Activated CD4-positive, alpha-beta memory T cell treated with anti-CD3 and anti-CD28 coated beads, Interleukin-2, amount 10 ng/mL, durations not matched to agents 7 days and 5 days (primary cell): ENCODE measurements at places on chromosomes 3 and 15. TPM values are rescaled to one million over a fixed set of nuclear protein-coding genes. Genes with fewer than 3 reads are reported as not detected.

Gene IQSEC1
- total RNA-seq = 99.8 TPM

Gene TRH
- total RNA-seq = not detected

- no peak for DNase-seq
- no peaks in the 10 kb centered on the region for H3K27me3 ChIP-seq
- H3K27ac ChIP-seq = no peak overlapping the region
- no peak overlapping the region for H3K4me3 ChIP-seq
These were observed 187.5 kb downstream of the NAALADL2 start for GRCh38 chr3:175046601-175047000.

- no peaks in the 10 kb centered on the region for H3K27me3 ChIP-seq
- H3K4me1 ChIP-seq = no peaks in the 10 kb centered on the region
- DNase-seq = no peak
- H3K4me3 ChIP-seq = no peak overlapping the region
- no peak overlapping the region for H3K27ac ChIP-seq
- no peaks in the 10 kb centered on the region for H3K36me3 ChIP-seq
These were observed 55.2 kb upstream of the SMAD6 start for GRCh38 chr15:66646799-66647198.

DNA sequence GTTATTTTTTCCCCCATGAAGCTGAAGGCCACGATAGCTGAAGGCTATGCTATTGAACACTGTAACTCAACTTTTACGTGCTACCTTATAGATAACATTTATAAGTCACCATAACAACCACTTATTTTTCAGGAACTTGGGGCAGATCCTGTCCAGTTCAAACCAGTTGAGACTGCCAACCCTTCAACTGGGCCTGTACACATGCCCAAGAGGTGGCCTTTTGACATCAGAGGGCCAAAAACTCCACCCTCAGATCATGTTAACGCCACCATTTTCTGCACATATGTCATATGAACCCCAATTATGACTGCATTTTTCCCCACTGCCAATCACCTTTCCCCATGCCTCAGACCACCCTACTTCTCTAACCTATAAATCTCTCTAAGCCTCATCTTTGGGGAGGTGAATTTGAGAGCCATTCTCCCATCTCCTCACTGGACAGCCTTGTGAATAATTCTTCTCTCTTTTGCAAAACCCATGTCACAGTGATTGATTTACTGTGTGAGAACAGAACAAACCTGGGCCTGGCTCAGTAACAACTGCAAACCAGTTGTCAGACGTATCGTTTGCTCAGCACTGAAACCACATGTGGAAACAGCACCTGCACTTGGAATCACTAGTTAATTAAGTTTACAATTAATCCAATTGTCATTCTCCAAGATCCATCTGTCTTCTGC lies 42.5 kb downstream of the ZNF445 start:
- H3K27ac ChIP-seq = no peak overlapping the region
- peaks cover 9% of the 10 kb centered on the region for H3K4me1 ChIP-seq
- H3K27me3 ChIP-seq = no peaks in the 10 kb centered on the region
- DNase-seq = no peak
- H3K4me3 ChIP-seq = no peak overlapping the region
- peaks cover 12% of the 10 kb centered on the region for H3K36me3 ChIP-seq

DNA sequence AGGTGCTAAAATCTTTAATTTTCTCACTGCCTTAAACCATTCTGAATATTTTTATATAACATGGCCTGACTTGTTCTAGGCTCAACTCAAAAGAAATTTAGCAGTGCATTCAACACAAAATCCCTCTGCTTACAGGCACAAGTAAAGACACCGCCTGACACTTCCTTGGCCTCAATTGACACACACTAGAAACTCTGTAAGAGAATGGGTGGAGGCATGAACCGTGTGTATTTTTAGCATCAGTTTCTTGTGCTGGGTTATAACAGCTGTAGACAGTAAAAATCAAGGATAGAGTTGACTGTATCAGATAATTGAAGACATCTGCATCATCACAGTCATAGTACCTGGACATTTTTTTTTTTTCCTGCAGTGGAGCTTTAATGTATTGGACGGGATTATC lies 54.3 kb downstream of the SLC9A9 start:
- DNase-seq = no peak
- peaks cover 25% of the 10 kb centered on the region for H3K36me3 ChIP-seq
- no peak overlapping the region for H3K27ac ChIP-seq
- no peaks in the 10 kb centered on the region for H3K27me3 ChIP-seq
- no peak overlapping the region for H3K4me3 ChIP-seq
- H3K4me1 ChIP-seq = no peaks in the 10 kb centered on the region

Gene HMCES
- total RNA-seq = 50.1 TPM

DNA sequence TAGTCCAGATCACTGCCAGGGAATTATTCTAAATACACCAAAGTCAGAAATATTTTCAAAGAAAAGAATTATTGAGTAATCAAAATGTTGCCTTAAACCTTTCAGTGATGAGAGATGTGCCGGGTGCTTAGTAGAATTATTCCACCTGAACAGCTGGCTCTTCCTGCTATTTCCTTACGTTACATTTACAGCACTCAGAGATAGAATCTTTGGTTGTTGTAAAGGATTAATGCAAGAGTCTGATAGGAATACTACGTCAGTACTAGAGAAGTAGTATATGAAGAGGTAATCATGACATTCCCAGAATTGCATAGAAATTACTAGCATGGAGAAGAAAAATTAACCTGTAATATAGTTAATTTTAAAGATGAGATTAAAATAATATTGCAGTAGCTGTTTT lies 50.9 kb upstream of the ZDHHC23 start:
- H3K27ac ChIP-seq = no peak overlapping the region
- DNase-seq = no peak
- peaks cover 6% of the 10 kb centered on the region for H3K4me1 ChIP-seq
- no peak overlapping the region for H3K4me3 ChIP-seq
- H3K36me3 ChIP-seq = no peaks in the 10 kb centered on the region

Gene PDE12
- total RNA-seq = 27.7 TPM

Gene SRPRB
- 44.5 TPM for total RNA-seq

- no peaks in the 10 kb centered on the region for H3K27me3 ChIP-seq
- no peak overlapping the region for H3K27ac ChIP-seq
- H3K4me3 ChIP-seq = no peak overlapping the region
- H3K4me1 ChIP-seq = peaks cover 2% of the 10 kb centered on the region
- H3K36me3 ChIP-seq = peaks cover 56% of the 10 kb centered on the region
- no peak for DNase-seq
These were observed 18.6 kb upstream of the C15orf40 start for GRCh38 chr15:83030021-83030420.

DNA sequence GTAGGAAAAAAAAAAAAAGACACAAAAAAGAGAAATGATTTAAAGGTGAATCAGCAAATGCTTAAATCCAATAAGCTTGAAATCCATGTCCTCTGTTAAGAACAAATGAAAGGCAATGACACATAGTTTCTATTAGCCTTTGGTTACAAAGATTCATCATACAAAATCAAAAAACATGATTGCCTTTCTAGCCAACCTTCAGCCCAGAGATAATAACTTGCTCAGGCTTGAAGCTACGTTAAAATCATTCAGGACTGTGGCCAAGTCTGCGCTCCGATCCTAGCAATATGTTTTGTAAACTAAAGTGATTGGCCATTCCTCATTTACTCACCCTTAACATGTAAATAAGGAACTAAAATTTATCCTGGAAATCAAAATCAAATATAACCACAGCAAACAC lies 556.7 kb downstream of the FGF12 start:
- no peak overlapping the region for H3K4me3 ChIP-seq
- no peak for DNase-seq
- no peak overlapping the region for H3K27ac ChIP-seq
- H3K4me1 ChIP-seq = no peaks in the 10 kb centered on the region
- no peaks in the 10 kb centered on the region for H3K27me3 ChIP-seq
- no peaks in the 10 kb centered on the region for H3K36me3 ChIP-seq

Gene CLDN18
- total RNA-seq = not detected

- H3K36me3 ChIP-seq = peaks cover 11% of the 10 kb centered on the region
- H3K4me1 ChIP-seq = peaks cover 23% of the 10 kb centered on the region
- H3K27me3 ChIP-seq = peaks cover 23% of the 10 kb centered on the region
- H3K27ac ChIP-seq = no peak overlapping the region
These were observed 3.0 kb upstream of the CSRNP1 start for GRCh38 chr3:39156421-39156820.

- H3K4me1 ChIP-seq = no peaks in the 10 kb centered on the region
- peaks cover 2% of the 10 kb centered on the region for H3K27me3 ChIP-seq
- no peak overlapping the region for H3K4me3 ChIP-seq
- H3K36me3 ChIP-seq = no peaks in the 10 kb centered on the region
These were observed 200.8 kb upstream of the STRIT1 start for GRCh38 chr3:155494332-155494731.

Gene GOLGA8T
- not detected for total RNA-seq

GRCh38 chr15:89199746-89200145 lies 21.6 kb downstream of the RLBP1 start:
- peaks cover 33% of the 10 kb centered on the region for H3K4me1 ChIP-seq
- no peak for DNase-seq
- no peak overlapping the region for H3K4me3 ChIP-seq
- H3K27ac ChIP-seq = no peak overlapping the region

Gene CHRM5
- total RNA-seq = not detected

GRCh38 chr3:15959434-15959811 lies 161.6 kb upstream of the ANKRD28 start:
- no peaks in the 10 kb centered on the region for H3K27me3 ChIP-seq
- H3K36me3 ChIP-seq = no peaks in the 10 kb centered on the region
- no peak overlapping the region for H3K27ac ChIP-seq
- DNase-seq = no peak

DNA sequence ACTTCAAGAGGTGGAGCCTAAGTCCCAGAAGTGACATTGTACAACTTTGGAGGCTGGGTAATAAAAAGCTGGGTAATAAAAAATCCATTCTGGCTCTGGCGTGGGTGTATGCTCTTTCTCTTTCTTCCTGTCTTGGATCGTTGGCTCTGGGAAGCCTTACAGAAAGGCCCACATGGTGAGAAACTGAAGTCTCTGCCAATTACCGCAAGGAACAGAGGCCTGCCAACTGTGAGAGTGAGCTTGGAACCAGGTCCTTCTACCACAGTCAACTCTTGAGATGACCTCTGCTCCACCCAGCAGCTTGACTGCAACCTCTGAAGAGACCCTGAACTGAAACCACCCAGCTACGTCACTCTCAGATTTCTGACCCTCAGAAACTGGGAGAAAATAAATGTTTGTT lies 51.0 kb downstream of the NR2F2 start:
- H3K27ac ChIP-seq = no peak overlapping the region
- no peak for DNase-seq
- no peaks in the 10 kb centered on the region for H3K4me1 ChIP-seq

Gene DISP2
- total RNA-seq = 0.03 TPM

Gene PLA2G4F
- not detected for total RNA-seq

DNA sequence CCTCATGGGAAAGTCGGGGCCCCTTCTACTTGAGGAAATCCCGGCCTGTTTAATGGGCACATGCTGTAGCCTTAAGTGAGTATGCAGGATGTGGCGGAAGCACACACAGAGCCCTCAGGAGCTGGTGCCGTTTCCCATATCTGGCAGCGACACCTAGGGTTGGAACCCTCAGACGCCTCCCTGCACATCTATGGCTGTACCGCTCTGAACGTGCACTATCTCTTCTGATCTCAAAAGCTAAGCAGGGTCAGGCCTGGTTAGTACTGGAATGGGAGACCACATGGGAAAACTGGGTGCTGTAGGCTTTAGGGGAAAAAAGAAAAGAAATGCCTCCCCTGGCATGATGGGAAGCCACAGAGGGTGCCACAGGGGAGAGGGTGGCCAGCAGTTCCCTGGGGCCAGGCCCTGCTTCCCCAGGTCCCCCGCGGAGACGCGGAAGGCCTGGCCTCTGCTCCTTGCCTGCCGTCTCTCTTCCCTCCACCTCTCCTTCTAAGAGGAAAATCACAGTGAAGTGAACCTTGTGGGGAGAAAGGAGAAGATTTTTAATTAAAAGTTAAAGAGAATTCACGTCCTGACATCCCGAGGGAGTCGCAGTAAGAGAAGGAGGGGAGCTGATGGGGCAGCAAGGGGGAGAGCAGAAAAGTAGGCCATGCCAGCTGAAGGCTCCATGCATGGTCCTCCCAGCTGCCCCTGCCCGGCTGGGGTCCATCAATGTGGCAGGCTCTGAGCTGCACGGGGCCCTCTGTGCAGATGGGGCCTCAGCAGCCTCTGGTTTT lies 60.5 kb upstream of the TMEM115 start:
- no peak for DNase-seq
- peaks cover 2% of the 10 kb centered on the region for H3K4me1 ChIP-seq
- H3K27ac ChIP-seq = no peak overlapping the region
- no peak overlapping the region for H3K4me3 ChIP-seq
- H3K36me3 ChIP-seq = no peaks in the 10 kb centered on the region

GRCh38 chr3:151800431-151800830 lies 13.5 kb upstream of the AADAC start:
- no peak overlapping the region for H3K4me3 ChIP-seq
- peaks cover 4% of the 10 kb centered on the region for H3K27me3 ChIP-seq
- DNase-seq = no peak
- no peaks in the 10 kb centered on the region for H3K36me3 ChIP-seq
- no peak overlapping the region for H3K27ac ChIP-seq
- no peaks in the 10 kb centered on the region for H3K4me1 ChIP-seq

DNA sequence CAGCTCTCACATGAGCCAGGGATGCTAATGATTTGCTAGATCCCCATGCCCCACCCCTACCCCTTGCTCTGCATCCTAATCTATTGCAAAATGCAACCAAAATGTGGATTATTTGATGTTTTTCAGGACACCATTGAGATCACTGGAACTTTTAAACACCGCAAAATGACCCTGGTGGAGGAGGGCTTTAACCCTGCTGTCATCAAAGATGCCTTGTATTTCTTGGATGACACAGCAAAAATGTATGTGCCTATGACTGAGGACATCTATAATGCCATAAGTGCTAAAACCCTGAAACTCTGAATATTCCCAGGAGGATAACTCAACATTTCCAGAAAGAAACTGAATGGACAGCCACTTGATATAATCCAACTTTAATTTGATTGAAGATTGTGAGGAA lies 29.7 kb downstream of the HDC start:
- H3K36me3 ChIP-seq = peaks cover 30% of the 10 kb centered on the region
- DNase-seq = no peak
- peaks cover 2% of the 10 kb centered on the region for H3K4me1 ChIP-seq
- no peak overlapping the region for H3K4me3 ChIP-seq
- no peaks in the 10 kb centered on the region for H3K27me3 ChIP-seq

DNA sequence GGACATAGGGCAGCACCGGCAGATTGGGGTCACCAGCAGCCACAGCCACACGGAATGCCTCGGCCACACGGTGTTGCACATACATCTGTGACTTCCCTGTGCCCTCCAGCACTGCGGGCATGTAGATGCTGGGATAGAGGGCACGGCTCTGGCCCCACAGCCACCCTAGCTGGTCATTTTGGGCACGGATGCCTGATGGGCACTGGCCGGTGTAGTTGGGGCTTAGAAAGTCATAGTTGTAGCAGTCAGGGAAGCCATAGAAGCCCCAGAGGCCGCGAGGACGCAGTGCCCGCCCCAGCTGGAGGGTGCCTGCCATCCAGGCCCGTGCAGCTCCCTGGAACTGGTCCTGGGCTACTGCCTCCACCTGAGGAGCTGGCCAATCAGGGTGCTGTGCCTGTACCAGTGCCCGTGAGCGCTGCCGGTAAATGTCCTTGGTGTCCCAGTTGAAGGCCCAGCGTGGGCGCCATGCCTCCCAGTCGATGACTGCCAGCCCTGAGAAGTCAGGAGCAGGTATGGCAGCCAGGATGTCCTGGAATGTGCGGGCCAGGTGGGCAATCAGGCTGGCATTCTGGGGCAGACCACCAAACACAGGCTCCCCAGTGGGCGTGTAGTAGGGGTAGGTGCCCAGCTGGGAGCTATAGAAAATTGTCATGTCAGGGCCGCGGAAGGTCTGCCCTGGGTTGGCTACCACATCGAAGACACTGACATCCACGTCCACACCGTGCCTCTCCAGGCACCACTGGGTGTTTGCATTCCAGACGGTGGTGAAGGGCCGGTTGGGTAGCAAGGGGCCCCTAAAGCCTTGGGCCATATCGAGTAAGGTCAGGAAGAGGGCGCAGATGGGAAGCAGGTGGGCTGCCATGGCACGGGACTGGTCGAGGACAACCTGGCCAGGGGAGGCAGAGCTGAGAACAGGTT lies 1.0 kb downstream of the HYAL1 start:
- H3K4me3 ChIP-seq = no peak overlapping the region
- no peaks in the 10 kb centered on the region for H3K27me3 ChIP-seq

Gene ISG20
- total RNA-seq = 338 TPM
